ENCODE measurements at places on chromosomes 6 and 20.

DNA sequence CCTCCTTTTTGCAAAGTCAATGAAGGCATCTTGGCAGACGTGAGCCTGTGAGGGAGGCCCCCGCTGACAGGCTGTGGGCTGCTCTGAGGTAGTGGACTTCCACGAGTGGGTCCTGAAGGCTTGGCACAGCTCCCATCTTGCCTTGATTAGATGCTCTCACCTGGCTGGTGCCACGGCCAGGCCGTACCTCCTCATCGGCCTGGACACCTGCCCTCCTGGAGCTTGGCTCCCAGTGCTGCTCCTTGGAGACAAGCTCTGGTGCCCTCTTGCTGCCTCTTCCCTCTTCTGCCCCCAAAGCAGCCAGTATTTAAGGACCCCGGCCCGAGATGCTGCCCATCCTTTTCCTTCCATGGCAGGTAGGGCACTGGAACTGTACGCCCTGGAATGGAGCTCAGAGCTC lies 93.5 kb downstream of the ERMARD start:
- no peak for DNase-seq

DNA sequence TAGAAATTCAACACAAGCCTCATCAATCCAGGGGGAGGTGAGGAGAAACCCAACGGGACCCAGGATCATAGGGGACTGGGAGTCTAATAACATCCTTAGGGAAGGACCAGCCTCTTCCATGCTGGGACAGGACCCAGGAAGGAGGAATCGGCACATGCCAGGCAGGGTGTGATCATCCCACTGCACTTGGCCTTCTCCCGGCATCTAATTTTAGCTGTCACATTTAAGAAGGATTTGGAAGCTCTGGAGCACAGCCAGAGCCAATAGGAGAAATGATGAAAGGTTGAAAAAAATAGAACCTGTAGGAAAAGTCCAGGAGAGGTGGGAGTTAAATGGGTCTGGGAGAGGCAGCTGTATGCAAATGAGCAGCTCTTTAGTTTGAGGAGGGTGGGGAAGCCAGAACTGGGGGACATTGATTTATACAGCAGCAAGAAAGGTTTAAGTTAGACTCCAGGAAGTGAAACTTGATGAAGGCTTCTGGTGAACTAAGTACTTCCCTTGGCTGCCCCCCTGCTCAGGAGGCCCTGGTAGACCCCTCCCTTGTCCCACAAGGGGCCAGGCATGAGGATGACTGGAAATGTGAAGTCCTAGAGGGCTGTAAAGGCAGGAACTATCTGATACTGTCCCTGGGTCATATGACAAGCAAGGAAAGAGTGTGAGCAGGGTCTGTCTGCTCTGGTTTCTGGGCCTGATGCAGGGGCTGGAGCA lies 260.3 kb downstream of the LRFN2 start:
- DNase-seq = no peak

GRCh38 chr6:17281100-17281496 lies at the start of gene RBM24:
Gene RBM24, plus strand, starts transcription at chr6:17281361. Its CDS starts 221 bp downstream, at chr6:17281582.
- DNase-seq = no peak

DNA sequence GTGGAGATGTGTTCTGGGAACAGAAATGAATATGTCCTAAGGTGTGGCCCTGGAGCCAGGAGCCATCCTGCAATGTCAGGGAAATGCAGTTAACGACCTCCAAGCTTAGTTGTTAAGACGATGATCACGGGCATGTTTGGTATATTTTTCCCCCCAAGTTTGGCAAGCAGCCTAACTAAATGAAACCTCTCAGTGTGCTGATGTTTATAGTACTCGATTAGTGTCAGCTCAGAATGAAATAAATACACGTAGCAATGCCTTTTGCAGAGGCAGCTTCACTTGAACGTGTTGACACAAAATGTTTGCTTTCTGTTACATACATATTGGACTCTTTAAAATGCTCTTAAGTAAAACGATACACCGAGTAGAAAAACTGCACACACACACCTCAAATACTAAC lies 76.2 kb upstream of the OLIG3 start:
- no peak for DNase-seq

GRCh38 chr6:124355146-124355545 lies 551.5 kb downstream of the NKAIN2 start:
- DNase-seq = no peak

Data from stimulated activated CD8-positive, alpha-beta memory T cell treated with anti-CD3 and anti-CD28 coated beads, Interleukin-7, amount 100 ng/mL, for 1 hour (primary cell).